Naive thymus-derived CD8-positive, alpha-beta T cell (primary cell): ENCODE measurements at places on chromosomes 2 and 18. TPM values are rescaled to one million over a fixed set of nuclear protein-coding genes. Genes with fewer than 3 reads are reported as not detected.

DNA sequence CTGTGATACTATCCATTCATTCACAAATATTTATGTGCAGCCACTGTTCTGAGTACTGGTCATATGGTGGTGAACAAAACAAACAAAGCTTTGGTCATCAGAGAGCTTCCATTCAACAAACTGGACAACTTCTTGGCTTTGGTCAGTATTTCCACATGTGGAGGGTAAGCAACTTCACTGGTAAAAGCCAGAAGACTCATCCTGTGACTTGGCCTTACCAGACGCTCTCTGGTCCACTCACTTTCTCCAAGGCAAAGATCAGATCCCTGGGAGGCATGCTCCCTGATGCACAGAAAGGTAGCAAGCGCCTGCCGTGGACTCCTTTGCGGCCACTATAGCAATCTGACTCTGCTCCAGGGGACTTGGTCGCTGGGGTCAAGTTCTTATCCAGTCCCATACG lies 179.5 kb downstream of the EN1 start:
- DNase-seq: no peak

Gene MOGAT1
- not detected for total RNA-seq

DNA sequence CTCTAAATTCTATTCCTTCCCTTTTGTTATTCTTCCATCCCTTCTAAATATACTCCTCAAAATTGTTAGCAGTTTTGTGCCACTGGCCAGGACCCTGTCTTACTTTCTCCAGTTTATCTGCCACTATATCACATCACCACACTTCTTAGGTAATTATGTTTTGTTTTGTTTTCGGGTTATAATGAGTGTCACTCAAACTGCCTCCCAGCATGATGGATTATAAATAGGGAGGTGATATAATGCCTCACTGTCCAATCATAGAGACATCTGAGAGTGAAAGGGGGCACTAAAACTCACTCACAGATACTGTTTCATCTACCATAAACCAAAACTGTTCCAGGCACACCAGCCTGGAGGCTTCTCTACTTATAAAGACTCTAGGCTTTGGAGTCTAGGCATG lies 3.5 kb downstream of the RSAD2 start:
- no peak for DNase-seq

GRCh38 chr2:31675485-31675901 lies 94.8 kb upstream of the SRD5A2 start:
- no peak for DNase-seq

DNA sequence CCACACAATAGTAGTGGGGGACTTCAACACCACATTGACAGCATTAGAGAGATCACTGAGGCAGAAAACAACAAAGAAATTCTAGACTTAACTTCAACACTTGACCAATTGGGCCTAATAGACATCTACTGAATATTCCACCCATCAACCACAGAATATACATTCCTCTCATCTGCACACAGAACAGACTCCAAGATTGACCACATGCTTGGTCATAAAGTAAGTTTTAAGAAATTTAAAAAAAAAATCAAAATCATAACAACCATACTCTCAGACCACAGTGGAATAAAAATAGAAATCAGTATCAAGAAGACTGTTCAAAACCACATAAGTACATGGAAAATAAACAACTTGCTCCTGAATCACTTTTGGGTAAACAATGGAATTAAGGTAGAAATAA lies 9.0 kb upstream of the FLACC1 start:
- DNase-seq: no peak

Gene CD226
- 24.6 TPM for total RNA-seq

Gene MC4R
- not detected for total RNA-seq

DNA sequence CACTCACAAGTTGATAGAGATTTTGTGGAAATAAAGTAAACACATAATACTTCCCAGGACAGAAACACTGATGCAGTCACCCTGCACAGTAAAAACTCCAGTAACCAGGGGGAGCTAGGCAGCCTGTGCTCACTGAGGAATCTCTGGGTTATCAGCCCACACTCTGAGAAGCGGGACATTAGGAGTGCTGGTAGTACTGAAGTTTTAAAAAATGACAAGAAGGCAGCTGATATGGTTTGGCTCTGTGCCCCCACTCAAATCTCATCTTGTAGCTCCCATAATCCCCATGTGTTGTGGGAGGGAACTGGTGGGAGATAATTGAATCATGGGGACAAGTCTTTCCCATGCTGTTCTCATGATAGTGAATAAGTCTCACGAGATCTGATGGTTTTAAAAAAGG lies 31.4 kb downstream of the KCTD1 start:
- DNase-seq: no peak
